ENCODE measurements at places on chromosomes 16 and 17. TPM values are rescaled to one million over a fixed set of nuclear protein-coding genes. Genes with fewer than 3 reads are reported as not detected.

GRCh38 chr17:40461732-40462342 lies 18.6 kb downstream of the IGFBP4 start:
- peak; percentile 70 for DNase-seq

GRCh38 chr17:49557312-49558024 lies 18.2 kb upstream of the NXPH3 start:
- peak; percentile 73 for DNase-seq

DNA sequence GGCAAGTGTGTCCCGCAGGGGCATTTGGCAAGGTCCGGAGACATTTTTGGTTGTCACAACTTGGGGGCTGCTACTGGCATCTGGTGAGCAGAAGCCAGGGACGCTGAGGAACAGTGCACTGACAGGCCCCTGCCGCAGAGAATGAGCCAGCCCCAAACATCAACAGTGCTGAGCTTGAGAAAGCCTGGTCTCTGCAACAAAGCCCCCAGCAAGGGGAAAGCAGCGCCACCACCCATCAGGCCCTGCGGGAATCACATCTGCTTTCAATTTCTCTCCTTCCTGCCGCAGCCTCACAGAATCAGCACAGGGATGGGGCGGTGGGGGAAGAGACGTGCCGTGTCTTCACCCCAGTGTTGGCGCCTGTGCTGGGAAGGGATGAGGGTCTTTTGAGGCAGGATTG lies 14.8 kb upstream of the PRPSAP1 start:
- DNase-seq: no peak

- DNase-seq: no peak
These were observed 86.0 kb upstream of the AMZ2 start for GRCh38 chr17:68161644-68162428.

GRCh38 chr17:16444258-16444886 lies 29.0 kb downstream of the TRPV2 start:
- DNase-seq: no peak

DNA sequence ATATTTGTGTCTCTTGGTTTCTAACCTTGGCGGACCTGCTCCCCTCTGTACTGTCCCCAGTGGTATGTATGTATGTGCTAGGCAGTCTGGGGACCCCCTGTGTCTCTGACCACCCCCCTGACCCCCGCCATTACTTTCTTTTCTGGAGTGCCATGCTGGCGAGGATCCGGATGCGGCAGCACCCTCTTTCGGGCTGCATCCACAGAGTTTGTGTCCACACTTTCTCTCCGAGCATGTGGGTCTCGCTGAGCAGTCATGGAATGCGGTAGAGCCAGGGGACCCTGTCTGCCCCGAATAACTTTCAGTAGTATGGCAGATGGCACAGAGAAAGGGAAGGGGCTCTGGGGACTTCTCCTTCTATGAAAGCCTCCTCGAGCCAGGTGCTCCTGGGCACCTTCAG lies 17.0 kb downstream of the KCTD2 start:
- no peak for DNase-seq

DNA sequence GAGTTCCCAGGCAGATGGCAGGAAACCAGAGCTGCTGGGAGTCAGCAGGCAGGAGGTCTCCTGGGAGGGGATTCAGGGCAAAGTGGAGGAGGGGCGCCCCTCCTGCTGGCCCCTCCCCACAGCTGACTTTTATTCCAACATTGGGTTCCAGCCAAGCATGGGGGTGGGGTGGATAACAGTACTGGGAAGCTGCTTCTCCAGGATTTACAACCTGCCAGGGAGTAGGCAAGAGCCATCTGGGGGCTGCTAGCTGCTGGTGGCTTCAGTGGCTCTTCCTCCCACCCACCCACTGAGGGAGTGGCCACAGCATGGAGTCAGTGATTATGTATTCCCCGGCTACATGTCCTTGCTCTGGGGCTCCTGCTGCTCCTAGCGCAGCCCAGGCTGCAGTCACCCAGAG lies 36.8 kb downstream of the TMEM132E start:
- DNase-seq: no peak

DNA sequence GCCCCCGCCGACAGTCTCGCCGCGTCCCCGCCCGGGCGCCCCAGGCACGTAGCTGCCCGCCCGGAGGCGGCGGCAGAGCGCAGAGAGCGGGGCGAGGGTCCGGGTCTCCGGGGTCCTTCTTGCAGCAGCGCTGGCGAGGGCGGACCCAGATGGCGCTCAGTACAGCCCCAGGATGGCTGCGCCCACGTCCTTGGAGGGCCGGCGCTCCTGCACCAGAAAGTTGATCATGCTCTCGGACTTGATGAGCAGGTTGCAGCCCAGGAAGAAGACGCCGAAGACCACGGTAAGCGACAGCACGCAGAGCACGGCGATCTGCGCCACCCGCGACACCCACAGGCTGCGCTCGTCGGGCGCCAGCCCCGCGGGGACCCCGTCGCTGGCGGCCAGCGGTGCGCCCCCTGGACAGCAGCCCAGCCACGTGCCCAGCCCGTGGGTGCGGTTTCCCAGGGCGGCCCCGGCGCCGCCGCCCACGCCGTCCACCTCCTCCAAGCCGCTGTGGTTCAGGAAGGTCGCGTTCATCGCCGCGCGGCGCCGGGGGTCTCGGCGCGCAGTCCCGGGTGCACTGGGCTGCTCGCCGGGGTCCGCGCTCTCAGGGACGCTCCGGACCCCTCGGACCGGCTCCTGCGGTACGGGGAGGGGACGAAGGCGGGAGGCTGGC lies 435 bp downstream of the RPRML start:
- no peak for DNase-seq

DNA sequence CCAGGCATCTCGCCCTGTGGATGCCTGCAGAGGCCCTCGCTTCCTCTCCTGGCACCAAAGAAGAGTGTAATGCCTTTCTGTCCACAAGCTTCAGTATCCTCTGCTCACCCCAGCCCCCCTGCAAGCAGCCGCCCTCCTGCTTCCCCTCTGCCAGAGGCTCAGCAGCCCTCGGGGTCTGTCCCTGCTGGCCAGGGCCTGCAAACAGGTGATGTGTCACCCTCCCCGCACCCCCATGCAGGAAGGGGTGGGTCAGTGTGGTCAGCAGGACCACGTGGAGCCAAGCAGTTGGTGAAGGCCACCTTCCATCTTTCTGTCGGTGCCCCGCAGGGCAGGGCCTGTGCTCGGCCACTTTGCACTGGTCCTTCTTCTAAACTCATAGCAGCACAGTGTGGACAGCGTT lies 129.9 kb upstream of the CIBAR2 start:
- no peak for DNase-seq

HS3ST3A1 gene
- polyA plus RNA-seq: 1.5 TPM

ZSCAN10 gene
- polyA plus RNA-seq: not detected

PMFBP1 gene
- 0.92 TPM for polyA plus RNA-seq
